Activated T-cell treated with anti-CD3 and anti-CD28 coated beads for 48 hours (primary cell): ENCODE measurements at places on chromosomes 2 and 18.

- no peak for DNase-seq
Observed at GRCh38 chr2:237051861-237052260, 33.8 kb upstream of the COPS8 start.

DNA sequence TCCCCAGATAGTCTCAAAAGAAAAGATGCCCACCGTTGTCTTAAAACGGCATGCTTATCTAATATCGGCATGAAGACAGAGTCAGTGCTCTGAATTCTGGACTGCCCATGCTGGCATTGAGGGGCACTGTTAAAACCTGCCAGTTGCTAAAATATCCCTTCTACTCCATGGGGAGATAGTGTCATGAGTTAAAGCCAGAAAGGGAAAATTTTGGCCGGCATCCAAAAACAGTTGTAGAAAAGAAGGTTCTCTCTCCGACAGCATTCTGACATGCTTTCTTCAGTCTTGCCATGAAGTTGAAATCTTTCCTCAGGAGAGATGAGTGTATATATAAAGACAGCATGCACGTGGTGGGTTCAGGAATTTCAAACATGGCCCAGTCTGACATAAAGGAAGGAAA is 401.3 kb upstream of the PIK3C3 start:
- DNase-seq = no peak

DNA sequence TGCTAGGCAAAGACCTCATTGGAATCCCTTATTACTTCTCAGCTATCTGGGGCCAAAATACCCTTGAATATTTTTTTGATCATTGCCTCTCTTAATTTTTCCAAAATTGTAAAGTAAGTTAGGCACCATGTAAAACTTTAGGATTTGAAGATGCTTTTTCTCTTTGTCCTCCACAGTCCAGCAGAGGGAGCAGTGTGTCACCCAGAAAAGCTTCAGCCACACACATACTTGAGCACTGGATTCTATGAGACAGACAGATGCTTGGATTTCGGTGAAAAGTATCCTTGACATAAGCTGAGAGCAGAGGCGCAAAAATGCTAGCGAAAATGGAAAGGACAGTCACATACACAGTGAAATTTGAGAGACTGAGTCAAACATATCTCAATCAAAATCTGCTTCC is 74.7 kb upstream of the KCNJ3 start:
- DNase-seq = no peak

DNA sequence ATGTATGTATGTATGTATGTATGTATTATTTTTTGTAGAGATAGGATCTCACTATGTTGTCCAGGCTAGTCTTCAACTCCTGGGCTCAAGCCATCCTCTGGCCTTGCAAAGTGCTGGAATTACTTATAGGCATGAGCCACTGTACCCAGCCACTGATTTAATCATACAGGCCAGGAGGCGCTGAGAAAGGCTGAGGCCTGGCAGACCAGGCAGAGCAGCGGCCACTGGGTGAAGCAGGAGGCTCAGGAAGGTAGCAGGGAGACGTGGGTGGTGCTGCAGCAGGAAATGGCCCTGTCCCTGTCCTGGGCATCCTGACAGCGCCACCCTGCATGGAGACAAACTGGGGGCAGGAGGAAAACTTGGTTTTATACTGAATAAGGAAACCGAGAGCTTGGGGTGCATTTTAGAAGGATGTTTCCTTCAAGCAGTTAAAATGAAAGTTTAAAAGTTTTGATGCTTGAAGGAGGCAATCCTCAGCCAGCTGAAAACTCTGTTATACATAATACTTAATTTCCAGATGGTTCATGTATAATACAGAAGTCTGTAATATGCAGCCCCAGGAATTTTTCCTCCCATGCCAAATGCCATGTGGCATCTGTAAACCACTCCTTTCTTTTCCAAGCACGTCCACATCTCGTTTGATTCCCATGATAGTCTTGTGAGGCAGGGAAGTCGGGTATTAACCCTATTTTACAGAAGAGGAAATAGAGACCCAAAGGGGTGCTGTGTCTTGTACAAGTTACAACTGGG is 182.4 kb downstream of the CELF4 start:
- no peak for DNase-seq

GRCh38 chr2:73859721-73860586 is 31.2 kb downstream of the STAMBP start:
- DNase-seq = peak; percentile 37

- no peak for DNase-seq
Observed at GRCh38 chr18:59729781-59730180, 32.6 kb upstream of the CCBE1 start.

- no peak for DNase-seq
Observed at GRCh38 chr2:68566362-68566761, 77.0 kb upstream of the PROKR1 start.

GRCh38 chr2:20957788-20958525 is 85.9 kb downstream of the APOB start:
- DNase-seq = no peak

DNA sequence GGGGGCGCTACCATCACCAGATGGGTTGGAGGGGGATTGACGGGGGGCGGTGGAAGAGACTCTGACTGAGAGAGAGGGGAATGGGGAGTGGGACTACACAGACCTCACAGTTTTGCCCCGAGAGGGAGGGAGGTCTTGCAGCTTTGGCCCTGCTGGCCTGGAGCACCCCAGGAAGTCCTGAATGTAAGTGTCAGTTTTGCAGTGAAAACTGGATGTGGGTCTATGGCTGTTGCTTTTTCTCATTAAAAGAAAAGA is 2.4 kb downstream of the TCF7L1 start:
- DNase-seq = no peak

DNA sequence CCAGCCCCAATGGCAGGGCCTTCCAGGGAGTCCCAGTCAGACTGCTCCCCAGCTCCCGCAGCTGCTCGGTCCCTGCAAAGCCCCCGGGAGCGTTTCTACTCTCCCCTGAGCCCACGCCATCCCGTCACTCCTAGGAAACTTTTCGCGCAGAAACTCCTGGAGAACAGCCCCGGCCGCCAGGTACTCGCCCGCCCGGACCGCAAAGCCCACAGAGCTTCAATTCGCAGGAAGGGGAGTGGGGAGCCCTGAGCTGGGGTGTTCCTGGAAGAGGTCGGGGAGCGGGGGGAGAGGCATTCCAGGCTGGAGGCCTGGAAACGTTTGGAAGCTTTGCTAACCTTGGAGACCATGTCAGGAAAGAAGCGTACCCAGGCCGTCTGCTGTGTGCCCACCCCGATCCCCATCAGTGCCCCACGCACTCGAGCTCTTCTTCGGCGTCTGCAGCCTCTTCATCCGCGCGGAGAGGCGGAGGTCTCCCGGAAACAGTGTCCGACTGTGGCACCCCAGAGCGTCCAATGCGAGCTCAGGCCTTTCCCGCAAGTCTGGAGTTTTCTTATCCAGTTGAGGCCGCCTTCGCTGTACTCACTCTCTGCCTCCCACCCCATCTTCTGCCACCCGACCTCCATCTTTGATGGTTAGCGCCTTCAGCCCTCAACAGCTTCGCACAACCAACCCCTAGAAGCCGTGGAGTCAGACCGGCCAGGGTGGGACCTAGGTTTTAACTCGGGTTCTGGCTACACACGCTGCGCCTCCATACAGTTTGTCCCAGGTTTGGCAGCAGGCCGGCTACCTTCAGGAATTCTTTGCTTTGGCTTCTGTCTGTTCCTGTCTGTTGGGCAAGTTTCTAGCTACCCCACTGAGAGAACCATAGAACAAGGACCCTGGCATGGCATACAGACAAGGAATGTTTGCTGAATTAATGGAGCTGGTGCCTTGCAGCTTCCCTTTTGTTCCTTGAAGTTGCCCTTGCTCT is 3.7 kb downstream of the PCGF1 start:
- no peak for DNase-seq

DNA sequence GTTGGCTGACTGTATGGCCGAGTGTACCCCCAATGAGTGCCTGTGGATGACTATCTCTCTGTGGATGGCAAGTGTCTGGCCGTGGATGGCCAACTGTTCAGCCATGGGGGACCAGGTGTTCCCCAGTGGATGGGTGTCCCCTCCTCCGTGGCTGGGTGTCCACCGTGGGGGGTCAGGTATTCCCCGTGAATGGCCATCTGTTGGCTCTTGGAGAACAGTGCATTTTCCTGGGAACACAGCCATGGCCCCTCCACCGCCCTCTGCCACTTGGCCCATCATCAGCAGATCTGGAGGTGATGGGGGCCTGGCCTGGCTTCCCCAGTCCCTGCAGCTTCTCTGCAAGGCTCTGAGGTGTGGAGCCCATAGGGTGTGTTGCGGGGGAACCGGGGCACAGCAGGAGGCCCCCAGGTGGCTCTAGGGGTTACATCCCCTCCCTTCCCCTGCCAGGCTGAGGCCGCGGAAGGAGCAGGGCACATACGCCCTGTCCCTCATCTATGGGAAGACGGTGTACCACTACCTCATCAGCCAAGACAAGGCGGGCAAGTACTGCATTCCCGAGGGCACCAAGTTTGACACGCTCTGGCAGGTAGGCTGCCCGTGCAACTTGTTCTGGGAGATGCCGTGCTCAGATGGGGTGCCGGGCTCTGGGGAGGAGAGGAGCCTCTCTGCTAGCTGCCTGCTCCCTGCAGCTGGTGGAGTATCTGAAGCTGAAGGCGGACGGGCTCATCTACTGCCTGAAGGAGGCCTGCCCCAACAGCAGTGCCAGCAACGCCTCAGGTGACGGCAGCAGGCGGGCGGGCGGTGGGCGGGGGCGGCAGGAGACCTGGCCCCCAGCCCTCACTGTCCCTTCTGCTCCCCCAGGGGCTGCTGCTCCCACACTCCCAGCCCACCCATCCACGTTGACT is 19.3 kb downstream of the ZAP70 start:
- no peak for DNase-seq

DNA sequence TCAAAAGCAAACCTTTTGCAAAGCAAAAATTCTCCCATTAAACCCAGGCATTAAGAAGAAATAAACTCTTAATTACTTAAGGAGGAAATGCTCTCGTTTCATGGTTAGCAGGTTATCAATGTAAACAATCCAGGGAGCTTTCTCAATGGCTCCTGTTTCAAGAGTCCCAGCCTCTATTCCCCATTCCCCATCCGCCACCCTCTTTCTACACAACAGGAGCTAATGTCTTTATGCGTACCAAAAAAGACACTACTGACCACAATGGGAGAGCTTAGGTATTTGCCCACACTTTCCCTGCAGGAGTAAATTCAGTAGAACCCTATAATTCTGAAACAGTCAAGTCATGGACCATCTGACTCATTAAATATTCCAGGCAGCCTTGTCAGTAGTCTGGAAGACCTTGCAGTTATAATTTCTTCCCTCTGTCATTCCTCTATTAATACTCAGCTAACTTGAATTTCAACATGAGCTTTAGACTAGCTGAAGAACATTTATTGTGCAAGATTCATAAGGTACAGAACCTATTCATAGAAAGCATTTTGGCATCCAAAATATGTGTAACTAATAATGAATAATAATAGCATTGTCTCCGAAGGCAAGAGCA is 48.6 kb downstream of the SLC8A1 start:
- no peak for DNase-seq

GRCh38 chr2:98346311-98347236 is at the start of gene CNGA3:
CNGA3 (plus strand) TSS chr2:98346456; CDS start chr2:98369976, 23,520 bp downstream.
- peak; percentile 15 for DNase-seq

DNA sequence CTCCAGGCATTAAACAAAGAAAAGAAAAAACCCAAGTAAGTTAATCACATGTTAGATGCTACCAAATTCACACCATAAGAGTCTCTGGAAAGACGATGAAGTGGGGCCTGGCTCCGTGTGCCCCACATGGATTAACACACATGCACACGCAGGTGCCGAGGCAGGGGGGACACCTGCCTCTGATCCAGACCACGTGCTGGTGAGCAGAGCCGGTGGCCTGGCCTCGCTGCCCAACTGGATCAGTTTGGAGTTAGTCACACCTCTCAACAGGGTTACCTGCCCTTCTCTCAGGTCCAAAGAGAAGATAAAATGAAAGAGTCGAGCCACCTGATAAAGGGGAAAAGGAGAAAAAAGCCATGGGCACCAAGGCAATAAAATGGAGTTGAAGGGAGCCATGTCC is 40.5 kb downstream of the MRPL35 start:
- DNase-seq = no peak

GRCh38 chr2:206389164-206389563 is 54.2 kb upstream of the ADAM23 start:
- no peak for DNase-seq

GRCh38 chr2:193556766-193557470 is 1362.2 kb upstream of the TMEFF2 start:
- DNase-seq = no peak

DNA sequence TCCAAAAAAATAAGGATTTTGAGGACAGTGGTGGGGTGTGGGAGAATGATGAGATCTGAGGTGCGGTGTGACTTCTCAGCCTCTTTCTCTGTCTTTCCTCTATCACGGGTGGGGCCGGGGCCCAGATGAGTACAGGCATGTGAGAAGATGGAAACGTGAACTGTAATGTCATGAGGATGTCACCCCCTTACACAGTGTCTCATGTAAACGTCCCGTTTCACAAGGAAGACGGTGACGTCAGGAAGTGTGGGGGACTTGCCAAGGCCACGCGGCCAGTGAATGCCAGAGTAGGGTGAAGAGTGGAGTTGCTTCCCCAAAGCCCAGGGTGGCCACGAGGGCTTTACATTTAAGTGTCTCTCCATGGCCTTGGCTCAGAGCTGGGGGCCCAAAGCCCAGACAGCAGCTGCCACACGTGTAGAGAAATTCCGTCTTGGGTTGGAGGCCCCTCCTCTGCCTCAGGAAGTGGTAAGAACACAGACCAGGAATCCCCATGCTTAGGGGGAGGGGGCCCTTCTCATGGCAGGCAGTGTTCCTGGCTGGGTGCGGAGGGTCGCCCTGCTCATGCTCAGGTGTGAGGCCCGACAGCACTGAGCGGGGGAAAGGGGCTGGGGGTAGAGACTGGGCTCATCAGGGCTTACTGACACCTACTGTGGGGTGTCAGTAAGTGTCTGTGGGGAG is 80.9 kb upstream of the SMAD7 start:
- DNase-seq = peak; percentile 20

GRCh38 chr2:27214941-27215340 is 2.2 kb upstream of the CAD start:
- DNase-seq = no peak

DNA sequence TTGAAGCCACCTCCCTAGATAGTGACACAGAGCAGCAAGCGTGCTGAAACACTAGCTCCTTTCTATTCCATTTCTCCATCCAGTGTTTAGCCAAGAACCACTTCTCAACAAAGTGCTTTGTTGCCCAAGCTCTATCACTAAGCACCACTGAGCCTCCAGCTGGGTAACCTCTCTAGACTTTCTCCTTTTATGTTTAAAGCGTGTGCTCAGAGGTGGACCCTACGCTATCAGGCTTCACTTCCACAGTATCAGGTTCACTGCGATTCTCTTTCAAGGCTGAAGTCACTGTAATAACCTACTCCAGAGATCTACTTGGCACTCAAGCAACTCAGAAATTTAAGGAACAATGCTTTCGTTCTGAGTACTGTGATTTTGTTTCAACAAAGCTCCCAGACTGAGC is 197.9 kb downstream of the LNPK start:
- no peak for DNase-seq

DNA sequence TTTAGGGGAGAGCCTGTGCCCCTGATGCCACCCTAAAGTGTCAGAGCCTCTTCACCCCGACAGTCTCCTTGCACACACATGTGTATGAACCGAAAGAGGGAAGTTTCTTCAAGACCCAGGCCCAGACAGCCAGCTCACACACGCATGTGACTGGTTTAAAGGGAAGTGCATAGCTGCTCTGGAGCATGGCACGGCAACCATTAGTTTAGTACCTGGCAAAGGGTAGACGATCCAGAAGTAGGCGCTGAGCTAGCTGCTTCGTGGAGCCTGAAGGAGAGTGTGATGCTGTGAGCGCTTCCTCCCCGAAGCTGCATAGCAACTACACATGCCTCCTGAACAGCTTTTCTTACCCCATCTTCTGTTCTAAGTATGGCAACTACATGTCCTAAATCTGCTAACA is 91.7 kb downstream of the ZCCHC2 start:
- DNase-seq = no peak

GRCh38 chr2:11830708-11831301 is 84.4 kb downstream of the LPIN1 start:
- no peak for DNase-seq

GRCh38 chr2:37020887-37021796 is 54.8 kb upstream of the STRN start:
- DNase-seq = no peak
